Stimulated activated CD4-positive, alpha-beta T cell treated with anti-CD3 and anti-CD28 coated beads, Interleukin-4, amount 100 ng/mL, for 4 hours (primary cell): ENCODE measurements at places on chromosomes 4 and X.

GRCh38 chr4:149884046-149884445, 68.4 kb upstream of the IQCM start:
- DNase-seq, result no peak

- peak; percentile 8 for DNase-seq
Measured at GRCh38 chr4:83388313-83388676, 53.6 kb upstream of the HPSE start.

DNA sequence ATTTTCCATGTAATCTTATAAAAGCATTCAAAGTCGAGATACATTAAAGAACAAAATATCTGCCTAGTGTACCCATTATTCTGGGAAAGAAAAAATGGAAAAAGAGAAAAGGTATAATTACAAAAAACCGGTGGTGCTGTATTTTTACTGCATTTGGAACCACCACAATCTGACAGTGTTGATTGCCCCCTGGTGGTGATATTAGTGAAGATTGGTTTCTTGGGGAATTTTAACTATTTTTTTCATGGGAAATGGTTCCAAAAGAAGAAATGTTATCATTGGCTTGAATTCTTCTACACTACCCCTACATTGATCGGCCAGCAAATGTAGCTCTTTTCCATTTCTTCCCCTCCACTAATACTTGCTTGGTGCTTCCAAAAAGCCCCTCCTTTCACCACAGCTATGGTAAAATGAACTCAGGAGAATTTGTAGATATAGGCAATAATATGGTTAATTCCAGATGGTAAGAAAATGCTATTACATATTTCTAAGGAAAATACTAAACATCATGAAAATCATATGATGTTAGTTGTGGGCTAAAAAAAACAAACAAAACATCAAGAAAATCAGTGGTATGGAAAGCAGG, 50.0 kb downstream of the COX18 start:
- DNase-seq, result no peak

- DNase-seq, result no peak
Measured at GRCh38 chr4:83046693-83047473, 11.9 kb downstream of the COPS4 start.

GRCh38 chrX:24594501-24594900, 52.6 kb downstream of the PCYT1B start:
- DNase-seq, result no peak

DNA sequence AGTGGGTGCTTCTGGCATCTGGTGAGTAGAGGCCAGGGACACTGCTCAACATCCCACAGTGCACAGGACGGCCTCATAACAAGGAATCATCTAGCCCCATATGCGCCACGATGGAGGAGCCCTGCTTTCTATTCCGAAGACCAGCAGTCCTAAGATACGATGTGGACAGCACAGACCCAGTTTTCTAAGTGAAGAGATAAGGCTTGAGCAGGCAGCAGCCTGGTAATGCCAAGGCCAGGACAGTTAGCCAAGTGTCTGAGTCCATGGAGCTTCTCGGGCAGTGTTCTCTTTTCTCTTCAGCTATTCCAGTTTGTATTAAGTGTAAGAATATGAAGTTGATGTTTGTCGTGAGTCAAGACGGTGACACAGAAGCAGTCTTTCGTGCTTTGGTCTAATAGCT, 112.7 kb downstream of the TBL1X start:
- no peak for DNase-seq

DNA sequence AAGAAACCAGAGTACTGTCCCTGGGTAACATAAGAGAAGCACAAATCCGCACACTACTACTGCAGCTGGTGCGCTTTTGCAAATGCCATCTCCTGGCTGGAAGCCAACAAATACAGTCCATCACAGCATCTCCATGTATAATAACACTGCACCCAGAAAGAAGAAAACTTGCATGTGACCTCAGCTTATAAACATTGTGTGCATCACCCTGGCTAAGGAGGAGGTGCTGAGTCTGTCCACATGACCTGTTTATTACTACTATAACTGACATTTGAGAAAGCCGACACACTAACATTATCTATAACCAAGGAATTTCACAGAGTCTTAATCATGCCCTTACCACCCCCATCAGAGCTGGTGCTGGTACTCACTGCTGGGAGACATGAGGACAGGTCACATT, 516.8 kb downstream of the CFAP47 start:
- DNase-seq, result no peak

DNA sequence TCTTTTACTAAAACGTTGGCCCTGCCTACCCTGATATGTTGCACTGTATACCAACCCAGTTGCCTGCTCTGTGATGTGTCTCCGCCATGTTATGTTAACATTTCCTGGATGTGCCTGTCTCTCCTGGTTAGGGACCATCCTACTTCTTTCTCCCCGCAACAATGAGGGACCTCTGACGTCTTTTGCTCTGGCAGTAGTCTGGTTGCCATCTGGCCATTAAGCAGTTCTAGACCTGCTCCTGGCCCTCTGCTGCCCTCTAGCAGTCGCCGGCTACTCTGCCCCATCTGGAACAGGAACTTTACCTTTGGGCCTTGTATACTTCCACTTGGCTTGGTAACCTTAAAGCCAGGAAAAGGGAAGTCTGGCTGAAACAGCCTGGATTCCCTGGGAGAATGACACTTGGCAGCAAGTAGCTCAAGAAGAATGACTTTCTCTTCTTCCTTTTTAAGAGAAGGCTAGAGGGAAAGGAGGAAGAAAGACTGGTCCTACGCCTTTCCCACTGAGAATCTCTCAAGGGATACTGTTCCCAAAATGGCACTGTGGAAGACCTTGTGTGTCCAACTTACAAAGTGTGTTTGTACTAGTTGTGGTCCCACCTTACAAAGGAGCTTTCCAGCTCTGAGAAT, 63.5 kb downstream of the GPC3 start:
- DNase-seq, result peak; percentile 1

DNA sequence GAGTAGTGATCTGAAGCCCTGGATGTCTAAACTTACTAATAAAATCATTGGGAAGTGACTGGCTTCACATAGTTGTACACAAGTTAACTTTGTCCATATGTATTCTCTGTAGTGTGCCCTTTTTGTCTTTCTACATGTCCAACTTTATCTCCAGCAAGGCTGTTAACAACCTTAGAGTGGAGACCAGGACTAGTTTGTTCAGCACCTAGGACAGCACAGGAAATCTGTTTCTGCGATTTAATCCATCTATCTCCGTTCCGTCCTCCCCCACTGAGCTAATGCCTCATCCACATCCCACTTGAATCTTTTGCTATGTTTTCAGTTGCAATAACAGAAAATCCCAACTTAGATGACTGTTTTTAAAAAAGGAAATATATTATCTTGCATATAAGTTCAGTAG, 3.4 kb upstream of the ARR3 start:
- no peak for DNase-seq

DNA sequence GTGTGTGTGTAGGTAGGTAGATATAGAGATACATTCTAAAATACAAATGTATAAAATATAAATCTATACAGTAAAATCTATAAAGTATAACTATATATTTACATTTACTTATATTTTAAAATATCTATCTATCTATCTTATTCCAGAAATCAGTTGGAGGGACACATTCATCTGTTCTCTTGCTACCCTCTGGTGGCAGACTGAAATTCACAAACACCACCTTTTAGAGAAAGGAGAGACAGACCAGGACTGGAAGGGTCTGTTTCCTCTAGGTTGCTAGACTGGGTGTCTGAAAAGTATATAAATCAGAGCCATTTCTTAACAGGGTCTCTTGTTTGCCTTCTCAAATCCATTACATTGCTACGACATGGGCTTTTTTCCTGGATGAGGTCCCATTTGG, 343.0 kb downstream of the OPHN1 start:
- no peak for DNase-seq

GRCh38 chr4:139275281-139275735, 4.7 kb downstream of the MGARP start:
- no peak for DNase-seq
